ENCODE measurements at places on chromosomes 5 and 9.

GRCh38 chr5:165673499-165673898 lies 2168.1 kb downstream of the MAT2B start:
- DNase-seq: no peak

DNA sequence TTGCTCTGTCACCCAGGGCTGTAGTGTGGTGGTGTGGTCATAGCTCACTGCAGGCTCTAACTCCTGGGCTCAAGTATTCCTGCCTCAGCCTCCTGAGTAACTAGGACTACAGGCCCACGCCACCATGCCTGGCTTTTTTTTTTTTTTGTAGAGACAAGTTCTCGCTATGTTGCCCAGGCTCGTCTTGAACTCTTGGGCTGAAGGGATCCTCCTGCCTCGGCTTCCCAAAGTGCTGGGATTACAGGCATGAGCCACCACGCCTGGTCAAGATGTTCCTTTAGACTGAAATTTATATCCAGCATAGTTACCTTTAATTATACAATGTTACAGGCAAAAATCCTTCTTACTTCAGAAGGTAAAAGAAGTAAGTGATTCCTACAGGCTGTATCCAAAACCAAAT lies 1.6 kb upstream of the DNAJC21 start:
- no peak for DNase-seq

GRCh38 chr5:17951392-17952169 lies 317.3 kb downstream of the TAF11L14 start:
- DNase-seq: peak; percentile 95

- DNase-seq: no peak
Observed at GRCh38 chr5:32865475-32865874, 154.4 kb downstream of the NPR3 start.

DNA sequence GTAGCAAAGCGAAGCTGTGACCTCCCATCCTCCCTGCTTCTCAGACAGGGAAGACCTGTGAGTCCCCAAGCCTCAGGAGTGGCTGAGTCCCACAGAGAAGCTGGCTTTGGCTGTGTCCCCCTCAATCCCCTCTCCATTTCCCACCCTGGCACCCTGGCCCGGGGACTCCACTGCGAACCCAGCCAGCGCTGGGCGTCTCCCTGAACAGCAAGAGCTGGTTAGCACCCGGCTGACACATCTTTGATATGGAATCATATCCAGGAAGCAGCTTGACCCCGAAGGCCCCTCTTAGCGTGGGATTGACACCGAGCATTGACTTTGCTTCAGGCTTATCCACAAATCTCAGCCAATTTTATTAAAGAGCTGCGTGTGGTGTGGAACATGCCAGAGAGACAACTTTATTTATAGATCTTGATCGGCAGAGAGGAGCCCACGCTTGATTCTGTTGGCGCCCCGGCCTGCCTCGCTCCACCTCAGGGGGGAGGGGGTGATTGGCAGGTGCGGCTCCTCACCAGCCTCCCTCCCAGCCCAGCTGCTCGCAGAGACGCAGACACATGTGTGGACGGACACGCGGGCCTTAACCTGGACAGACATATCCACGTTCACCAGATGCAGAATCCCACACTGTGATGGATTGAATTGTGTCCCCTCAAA lies 120.7 kb upstream of the MVB12B start:
- no peak for DNase-seq

All from HT-29 (cell line).